ENCODE measurements at places on chromosomes 7 and 10.
A peak's percentile ranks its signal among the peaks of the same experiment; 100 is the strongest.

- DNase-seq = peak; percentile 13
Observed at GRCh38 chr10:47061776-47062175, 150.5 kb downstream of the PTPN20 start.

DNA sequence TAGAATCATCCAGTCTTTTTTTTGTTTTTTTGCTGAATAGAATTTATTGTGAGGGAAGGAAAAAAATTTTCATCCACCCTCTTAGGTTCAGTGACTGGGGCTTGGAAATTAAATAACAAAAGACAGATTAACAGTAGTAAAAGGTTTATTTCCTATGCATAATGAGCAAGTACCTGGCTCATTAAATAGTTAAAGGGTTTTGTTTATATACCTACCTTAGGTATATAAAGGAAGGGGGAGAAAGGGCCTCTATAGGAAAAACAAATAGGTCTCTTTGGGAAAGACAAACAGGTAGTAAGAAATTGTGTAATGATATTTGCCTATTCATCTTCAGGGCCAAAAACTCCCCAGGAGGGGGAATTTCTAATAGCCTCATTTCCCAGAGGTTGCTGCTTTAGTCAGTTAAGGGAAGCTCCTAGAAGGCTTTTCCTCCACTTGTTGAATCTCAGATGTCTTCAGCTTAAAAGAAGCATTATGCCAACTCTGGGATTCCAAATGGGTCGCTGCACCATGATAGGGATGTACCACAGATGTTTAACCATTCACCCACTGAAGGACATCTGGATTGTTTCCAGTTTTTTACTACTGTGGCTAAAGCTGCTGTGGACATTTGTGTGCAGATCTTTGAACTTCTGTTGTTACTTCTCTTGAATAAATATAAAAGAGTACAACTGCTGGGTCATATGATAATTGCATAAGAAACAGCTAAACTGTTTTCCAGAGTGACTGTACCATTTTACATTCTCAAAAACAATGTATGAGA lies 11.3 kb downstream of the ACADSB start:
- DNase-seq = no peak

DNA sequence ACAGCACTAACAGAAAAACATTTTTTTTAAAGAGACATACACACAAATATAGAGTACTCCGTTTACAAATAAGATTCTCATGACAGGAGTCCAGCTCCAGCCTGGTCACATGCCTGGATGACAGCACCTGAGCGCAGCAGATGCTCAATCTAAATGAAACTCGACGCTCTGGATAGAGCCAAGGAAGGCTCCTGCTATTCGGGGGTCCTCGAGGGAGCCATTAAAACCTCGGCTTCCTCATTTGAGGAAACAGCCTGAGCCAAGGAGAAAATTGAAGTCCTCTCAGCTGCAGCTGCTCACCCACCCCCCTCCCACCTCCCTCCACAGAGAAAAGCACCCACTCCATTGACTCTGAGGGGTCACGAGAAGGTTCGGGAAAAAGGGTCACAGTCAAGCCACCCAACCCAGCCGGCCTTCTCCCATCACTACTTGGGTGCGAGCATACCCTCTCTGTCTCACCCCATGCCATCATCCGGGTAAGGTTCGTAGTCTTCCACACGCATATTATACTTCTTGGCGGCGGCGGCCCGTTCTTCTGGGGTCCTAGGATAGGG lies 673 bp downstream of the NDUFB8 start:
- no peak for DNase-seq

GRCh38 chr7:16850614-16851466 lies 30.9 kb downstream of the AGR3 start:
- no peak for DNase-seq

DNA sequence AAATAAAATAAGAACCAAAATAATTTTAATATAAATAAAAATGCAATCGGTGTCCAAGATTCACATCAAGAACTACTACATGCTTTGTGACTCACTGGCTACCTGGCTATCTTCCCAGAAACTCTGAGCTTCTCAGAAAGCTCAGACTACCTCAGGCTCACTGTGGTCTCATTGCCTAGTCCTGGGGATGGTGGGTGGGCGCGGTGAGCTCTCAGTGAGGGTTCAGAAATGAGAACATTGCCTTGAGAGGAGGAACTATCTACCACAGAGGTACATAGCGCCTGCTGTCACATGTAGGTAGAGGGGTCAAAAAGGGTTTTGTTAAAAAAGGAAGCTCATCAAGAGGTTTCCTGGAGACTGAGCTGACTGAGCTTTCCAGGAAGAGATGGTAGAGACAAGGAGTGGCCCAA lies 108.0 kb downstream of the WDFY4 start:
- no peak for DNase-seq

DNA sequence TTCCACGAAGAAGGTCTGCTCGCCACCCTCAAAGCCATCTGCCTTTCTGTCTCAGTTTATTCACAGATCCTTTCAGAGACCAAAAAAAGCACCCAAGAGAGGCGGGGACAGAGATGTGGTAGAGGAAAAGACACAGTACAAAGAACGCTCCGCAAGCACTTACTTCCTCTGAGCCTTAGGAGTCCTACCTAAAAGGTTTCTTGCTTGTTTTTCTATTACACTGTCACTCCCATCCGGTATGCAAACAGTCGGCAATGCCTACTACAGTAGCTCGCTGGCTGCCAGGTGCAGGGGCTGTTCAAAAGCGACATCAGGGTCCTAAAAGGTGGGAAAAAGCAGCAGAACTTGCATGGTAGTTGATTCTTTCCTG lies 816 bp downstream of the TECPR1 start:
- DNase-seq = no peak

DNA sequence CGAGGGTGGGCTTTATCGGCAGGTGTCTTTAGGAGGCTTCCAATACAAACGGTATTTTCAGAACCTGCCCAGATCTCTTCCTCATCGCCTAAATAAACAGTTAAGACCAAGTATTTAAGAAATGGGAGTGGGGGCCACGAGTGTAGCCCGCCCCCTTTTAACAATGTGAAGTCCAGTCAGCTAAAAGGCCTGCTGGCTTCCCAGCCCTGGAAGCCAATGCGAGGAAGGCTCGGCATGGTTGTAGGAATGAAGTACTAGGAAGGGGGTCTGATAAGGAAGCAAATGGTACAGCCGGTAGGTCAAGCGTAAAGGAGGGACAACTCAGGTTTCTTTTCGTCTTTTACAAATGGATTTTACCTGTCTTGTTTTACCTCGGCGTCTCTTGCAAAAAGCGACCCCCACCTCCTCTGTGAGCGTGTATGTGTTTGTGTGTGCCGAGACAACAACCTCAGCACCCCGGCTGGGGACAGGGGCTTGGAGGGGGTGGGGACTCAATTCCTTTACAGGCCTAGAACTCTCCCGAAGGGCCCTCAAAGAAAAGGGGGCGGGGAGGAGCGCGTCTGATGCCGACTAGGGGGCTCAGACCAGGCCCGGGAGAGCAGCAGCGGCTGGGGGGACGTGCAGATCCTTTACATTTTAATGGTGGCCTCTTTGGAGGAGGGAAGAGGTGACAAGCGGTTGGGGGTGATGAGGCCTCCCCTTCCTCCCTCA lies 147.6 kb downstream of the GPR85 start:
- DNase-seq = peak; percentile 58

- DNase-seq = no peak
Observed at GRCh38 chr10:95536894-95537541, 24.2 kb downstream of the SORBS1 start.

GRCh38 chr10:101063548-101064414 lies 2.0 kb downstream of the KAZALD1 start:
- no peak for DNase-seq

DNA sequence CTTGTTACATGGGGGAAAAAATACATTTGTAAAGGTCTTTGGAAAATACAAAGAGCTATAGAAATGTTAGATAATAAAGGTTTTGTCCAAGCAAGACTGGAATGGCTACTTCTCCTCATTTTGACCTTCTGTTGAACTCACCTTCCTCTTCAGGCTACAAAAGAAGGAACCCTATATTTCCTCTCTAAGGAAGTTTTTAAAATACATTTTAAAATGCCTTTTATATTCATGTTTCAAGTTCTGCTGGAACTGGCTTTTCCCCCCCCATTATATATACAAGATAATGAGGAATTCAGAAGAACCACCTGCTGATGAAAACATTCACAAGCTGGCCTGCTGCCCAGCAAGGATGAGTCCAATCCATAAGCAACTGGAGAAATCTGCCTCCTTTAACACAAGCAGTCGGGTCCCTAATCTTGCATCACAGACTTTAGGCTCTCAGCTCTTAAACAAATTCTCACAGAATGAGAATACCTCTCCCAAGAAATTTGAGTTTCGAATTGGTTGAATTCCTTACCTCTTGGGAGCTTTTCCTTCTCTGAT lies 44.6 kb downstream of the MTERF1 start:
- no peak for DNase-seq

DNA sequence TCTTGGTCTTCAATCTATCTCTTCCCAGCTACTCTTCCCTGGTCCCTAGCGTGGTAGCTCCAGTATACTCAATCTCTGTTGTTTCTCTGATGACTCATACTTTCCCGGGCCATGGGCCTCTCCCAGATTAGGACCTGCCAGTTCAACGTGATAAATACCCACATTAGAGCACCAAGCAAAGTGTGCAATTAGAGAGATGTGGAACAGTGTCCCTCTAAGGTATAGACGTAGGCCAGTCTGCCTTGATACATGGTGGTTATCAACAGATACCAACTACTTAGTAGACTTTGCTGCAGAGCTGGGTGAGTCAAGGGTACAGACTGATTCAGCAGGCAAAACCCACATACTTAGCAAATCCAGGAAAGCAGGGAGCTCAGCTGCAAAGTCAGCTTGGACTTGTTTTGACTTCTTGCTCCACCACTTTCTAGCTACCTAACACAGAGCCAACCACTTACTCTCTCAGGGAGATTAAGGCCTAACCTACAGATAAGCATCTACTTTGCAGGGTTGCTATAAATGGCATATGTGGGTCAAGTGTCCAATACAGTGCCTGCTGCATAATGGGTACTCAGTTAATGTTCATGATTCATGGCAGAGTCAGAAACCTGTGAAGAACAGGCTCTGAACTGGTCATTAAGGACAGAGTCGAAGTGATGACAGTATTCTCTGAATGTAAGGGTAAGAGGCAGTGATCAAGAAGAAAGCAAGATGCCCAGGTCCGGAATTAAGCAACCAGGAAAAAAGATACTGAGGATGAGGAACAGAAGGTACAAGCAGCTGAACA lies 176.1 kb downstream of the CHN2 start:
- no peak for DNase-seq

DNA sequence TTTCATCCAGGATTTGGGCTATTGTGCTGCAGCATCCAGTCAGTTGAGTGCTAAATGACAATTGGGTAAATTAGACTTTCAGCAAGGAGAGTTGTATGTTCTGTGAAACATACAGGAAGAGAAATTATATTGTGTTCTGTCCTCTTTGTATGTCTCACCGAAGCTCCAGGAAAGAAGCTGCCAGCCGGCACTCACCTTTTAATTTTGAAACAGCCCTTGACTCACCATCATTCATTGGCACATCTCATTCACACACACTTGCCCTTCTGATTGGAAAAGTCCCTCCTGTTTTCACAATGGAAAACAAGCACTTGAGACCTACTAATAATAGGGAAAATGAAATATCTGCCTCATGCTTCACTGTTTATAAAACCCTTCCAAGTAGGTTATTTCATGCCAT lies 495.6 kb downstream of the RPS24 start:
- no peak for DNase-seq

- DNase-seq = no peak
Observed at GRCh38 chr10:5583525-5584175, 58.9 kb downstream of the CALML3 start.

DNA sequence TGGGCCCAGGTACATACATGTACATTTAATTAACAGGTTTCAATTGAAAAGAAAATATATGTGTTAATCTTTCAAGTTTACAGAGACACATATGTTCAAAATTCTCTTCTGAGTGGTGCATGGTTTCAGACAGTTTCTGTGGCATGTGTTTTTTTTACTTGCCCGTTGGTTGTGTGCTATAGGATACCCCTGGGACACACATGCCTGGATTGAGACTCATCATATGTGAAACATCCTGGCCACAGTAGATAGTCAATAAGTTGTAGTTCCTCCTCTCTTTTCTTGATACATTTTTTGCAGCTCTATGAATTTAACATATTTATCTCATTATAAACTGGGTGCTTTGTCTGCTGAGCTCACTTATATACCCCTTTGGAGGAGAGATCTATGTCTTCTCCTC lies 207.8 kb upstream of the CTBP2 start:
- DNase-seq = no peak

- DNase-seq = no peak
Observed at GRCh38 chr7:151007469-151007898, 16.7 kb downstream of the NOS3 start.

DNA sequence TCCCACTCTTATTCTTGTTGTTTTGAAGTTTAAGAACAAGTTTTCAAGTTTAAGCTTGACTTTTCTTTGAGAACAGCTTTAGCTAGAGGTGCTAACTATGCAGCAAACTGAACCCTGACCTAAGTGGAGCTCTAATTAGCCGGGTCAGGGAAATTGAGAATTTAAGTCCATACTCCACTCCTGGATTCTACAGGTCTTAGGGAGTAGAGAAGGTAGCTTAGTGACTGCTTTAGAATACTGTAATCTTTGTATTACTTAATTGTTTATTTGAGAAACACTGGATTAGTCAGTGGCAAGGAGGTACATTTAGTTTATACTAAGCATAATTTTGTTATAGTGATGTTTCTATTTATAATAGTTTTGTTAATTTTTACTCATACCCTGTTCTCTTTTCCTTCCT lies 74.6 kb upstream of the STRIP2 start:
- no peak for DNase-seq

- no peak for DNase-seq
Observed at GRCh38 chr10:80537086-80537735, 491 bp upstream of the SH2D4B start.

DNA sequence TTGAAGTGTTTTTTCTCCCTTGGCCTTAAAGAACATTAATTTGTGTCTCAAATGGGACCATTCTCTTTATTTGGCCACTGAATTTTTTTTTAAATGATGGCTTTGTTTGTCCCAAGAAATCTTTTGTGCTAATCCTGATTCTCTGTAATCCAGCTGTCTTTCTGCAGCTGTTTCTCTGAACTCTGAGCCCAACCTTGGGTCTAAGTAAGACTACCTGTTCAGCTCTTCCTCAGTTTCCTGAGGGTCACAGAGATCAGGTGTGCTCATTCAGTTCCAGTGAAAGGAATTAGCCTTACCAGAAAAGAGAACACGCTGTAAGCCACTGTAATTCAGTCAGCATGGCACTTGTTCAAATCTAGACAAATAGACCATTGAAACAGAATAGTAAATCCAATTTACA lies 94.2 kb downstream of the ANKIB1 start:
- no peak for DNase-seq
